ENCODE measurements at places on chromosomes 3 and 15. TPM values are rescaled to one million over a fixed set of nuclear protein-coding genes. Genes with fewer than 3 reads are reported as not detected.

DNA sequence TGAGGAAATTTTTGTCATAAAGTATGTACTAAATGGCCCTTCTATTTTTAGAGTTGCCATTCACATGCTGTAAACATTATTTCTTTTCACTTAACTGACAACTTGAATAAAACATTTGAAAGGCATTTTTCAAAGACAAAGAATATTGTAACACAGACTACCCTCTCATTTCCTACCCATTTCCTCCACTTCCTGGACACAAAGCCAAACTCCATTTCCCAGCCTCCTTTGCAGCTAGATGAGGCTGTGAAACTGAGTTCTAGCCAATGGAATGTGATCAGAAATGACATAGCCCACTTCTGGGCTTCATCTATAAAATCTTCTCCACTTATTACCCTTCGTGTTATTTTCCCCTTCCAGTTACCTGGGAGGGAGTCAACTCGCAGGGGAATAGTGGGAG is 288.9 kb upstream of the DPH6 start:
- no peak for DNase-seq

DNA sequence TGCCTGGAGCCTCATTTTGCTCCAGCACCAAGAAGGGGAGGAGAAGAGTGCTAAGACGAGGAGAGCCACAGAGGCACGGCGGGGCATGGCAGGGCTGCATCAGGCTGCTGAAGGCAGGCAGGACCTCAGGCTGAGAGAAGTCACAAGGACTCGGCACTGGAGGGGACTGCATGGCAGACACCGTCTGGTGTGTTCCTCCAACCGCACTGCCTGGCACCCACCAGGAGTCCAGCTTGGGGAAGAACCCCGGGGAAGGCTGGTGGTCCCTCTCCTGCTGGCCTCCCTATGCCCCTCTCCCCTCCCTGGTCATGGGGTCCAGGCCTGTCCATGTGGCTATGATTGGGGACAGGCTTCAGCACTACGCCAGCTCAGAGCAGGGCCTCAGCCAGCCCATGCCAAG is 153.2 kb upstream of the MEF2A start:
- no peak for DNase-seq

GRCh38 chr15:26091184-26091583 is 228.1 kb upstream of the ATP10A start:
- no peak for DNase-seq

DNA sequence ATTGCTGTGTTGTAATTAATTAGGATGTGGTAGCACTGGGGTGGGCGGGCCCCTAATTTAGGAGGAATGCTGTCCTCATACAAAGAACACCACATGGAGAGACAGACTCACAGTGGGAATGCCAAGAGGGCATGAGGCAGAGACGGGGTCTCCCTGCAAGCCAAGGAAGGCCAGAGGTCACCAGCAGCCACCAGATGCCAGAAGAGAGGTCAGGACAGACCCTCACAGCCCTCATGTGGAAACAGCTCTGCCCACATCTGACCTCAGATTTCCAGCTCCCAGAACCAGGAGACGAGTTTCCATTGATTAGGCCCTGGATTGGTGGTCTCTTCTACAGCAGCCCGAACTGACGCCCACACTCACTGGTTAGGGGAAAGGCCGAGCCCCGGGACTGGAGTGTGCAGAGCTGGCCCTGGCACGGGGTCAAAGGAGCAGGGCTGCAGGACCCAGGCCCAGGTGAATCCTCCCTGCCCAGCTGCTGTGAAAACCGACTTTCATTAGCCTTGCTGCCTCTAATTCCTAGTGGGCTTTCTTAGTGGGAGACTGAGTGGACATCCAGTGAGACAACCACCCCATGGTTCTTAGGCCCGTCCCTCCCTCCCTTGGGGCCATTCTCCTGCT is 43.0 kb upstream of the SLC41A3 start:
- no peak for DNase-seq

- DNase-seq = no peak
Observed at GRCh38 chr3:173618148-173618547, 220.6 kb downstream of the NLGN1 start.

DNA sequence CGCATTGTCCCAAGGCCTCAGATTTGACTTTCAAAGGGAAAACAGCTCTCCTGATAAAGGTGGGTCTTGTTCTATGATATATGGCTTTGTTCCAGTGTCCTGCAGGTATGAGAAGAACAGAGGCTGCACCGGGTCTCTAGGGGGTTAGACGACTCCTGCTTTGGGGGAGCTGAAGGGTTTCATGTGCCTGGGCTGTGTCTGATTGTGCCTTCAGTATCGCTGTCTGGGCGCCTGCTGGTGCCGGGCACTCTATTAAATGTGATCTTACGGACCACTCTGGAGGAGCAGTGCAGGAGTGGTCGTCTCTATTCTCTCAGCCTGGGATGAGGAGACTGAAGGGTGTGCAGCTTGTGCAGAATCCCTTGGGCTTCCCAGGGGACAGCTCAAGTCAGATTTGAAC is 16.0 kb downstream of the PAQR5 start:
- DNase-seq = no peak

- DNase-seq = no peak
Observed at GRCh38 chr3:99330281-99330680, 308.1 kb upstream of the COL8A1 start.

Gene CPN2
- polyA plus RNA-seq = 0.88 TPM

Gene SCG5
- polyA plus RNA-seq = 19.7 TPM

Gene HRG
- 1.9 TPM for polyA plus RNA-seq

Gene ALDH1A2
- 318 TPM for polyA plus RNA-seq

Gene POTEB
- not detected for polyA plus RNA-seq

Data from left renal cortex interstitium (tissue), 4 donors.